Osteoblast (primary cell): ENCODE measurements at places on chromosomes 6 and 20. TPM values are rescaled to one million over a fixed set of nuclear protein-coding genes. Genes with fewer than 3 reads are reported as not detected.

Gene ZNF512B
- total RNA-seq, result 12.1 and 14.5 TPM in 2 replicates

Gene FERMT1
- 2.1 and 2.5 TPM in 2 replicates for total RNA-seq

- DNase-seq, result no peak
Observed at GRCh38 chr20:22795433-22795832, 211.1 kb upstream of the FOXA2 start.

- no peak for DNase-seq
Observed at GRCh38 chr6:108250240-108250866, 10.5 kb downstream of the SNX3 start.

GRCh38 chr6:95244751-95245150 lies 332.6 kb upstream of the MANEA start:
- no peak for DNase-seq

DNA sequence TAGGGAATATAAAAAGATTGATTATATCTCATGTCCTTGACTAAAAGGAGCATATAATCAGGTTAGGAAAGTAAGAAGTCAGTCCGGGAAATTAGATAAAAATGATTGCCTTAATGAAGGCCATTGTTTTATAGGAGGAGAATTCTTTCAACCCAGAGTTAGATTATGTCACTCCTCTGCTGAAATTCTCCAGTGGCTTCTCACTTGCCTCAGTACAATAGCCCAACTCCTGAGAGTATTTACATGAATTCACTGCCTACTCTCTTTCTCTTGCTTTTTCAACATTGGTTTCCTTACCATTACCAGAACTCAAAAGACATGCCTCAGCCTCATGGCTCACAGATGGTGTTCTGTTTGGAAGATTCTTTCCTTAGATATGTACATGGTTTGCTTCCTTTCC lies 114.9 kb downstream of the EPHA7 start:
- no peak for DNase-seq

- no peak for DNase-seq
Observed at GRCh38 chr6:11429577-11429976, 108.0 kb upstream of the TMEM170B start.
